ENCODE measurements at places on chromosomes 2 and 18.

- DNase-seq, result no peak
These were observed 38.0 kb upstream of the YWHAQ start for GRCh38 chr2:9668687-9669345.

DNA sequence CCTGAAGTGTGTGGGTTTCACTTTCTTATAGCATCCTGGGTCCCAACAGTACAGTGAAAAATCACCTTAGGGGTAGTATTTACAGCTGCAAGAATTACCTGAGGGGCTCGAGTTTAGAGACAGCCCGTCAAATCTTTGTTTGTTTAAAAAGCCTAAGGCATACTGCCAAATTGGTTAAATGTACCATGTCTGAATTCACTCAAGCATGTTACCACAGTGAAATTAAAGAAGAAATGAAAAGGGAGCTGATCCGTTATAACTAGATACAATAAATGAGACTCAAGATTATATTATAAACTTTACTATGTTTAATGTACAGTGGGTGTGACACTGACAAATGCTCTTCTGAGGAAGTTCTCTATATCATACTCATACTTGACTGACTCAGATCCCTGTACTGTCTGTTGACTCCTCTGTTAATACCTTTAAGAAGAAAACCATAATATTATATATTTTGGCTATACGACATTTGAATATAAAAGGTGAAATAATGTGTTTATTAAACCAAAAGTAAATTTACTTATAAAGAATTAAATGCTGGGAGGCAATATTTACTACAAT is 107.3 kb downstream of the TMEFF2 start:
- DNase-seq, result no peak

DNA sequence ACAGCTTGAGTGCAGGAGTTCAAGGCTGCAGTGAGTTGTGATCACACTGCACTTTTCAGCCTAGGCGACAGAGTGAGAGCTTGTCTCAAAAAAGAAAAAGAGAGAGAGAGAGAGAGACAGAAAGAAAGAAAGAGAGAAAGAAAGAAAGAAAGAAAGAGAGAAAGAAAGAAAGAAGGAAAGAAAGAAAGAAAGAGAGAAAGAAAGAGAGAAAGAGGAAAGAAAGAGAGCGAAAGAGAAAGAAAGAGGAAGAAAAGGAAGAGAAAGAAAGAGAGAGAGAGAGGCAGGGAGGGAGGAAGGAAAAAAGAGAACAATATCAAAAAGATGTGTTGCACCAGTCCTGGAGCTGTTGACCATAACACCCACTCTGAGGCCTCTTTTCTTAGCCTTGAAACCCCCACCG is 89.8 kb upstream of the MBOAT2 start:
- DNase-seq, result no peak

DNA sequence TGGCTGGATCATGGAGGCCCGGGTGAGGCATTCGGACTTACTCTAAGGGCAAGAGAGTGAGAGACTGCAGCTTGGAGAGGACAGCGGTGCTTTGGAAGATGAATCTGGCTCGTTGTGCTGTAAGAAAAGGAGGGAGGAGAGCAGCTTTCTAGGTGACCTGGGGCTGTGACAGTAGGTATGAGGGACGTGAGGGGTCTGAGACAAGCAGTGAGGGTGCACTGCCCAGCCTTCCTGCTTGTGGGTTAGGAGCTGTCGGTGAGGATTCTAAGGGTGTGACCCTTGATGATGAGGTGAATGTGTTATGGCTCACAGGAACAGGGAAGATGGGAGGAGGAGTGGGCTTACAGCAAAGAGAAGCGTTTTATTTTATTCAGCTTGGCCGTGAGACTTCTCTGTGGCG is 27.1 kb upstream of the RHOB start:
- DNase-seq, result no peak

- peak; percentile 31 for DNase-seq
These were observed 401.4 kb downstream of the NBAS start for GRCh38 chr2:15159751-15160177.

DNA sequence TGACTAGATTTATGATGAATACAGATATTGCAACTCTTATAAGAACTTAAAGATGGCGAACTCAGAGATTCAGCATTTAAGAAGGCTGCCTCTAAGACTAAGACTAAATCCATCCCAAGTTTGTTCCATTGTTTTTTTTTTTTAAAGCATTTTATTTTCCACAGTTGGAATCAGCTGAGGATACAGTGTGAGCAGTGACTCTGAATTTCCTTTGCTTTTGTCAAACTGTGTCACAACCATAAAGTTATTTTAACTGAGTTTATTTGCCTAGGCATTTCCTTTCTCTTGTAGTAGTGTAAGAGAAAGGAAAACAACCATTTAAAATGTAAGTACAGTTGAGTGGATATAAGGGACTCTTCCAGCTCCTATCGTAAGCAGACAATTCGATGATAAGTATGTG is 63.9 kb downstream of the ZEB2 start:
- no peak for DNase-seq

DNA sequence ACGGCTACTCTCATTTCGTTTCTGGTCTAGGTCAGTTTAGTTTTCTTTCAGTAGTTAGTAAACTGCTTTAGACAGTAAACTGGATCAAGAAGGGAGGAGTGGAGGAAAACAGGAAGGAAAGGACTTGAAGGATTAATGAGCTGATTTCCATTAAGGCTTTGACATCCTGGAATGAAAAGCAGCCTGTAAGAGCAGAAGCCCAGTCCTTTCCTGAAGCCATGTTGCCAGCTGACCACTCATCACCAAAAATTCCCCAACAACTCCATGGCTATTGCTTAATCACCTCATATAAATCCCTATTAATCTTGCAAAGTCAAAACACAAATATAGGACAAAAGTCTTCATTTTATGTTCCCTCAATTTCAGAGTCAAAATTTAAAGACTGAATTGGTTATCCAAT is 113.7 kb upstream of the ZFP36L2 start:
- no peak for DNase-seq

- peak; percentile 19 for DNase-seq
These were observed 126.3 kb downstream of the HDAC4 start for GRCh38 chr2:239274391-239275043.

DNA sequence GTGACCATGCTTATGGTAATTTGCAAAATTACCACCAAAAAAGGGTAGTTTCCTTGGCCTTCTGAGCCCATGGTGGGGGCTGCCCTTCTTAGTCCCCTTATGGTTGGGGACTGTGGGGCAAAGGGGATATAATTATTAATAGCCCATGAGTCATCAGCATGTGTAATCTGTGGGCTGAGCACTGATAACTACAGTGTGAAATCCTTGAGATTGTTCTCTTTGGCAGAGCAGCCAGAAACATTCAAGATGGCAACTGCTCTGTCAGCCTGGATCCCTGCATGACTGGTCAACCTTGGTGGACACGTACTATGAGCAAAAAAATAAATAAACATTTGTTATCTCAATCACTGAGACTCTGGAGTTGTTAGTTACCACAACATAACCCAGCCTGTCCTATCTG is 61.3 kb downstream of the MGAT4A start:
- no peak for DNase-seq

- DNase-seq, result no peak
These were observed 299.0 kb downstream of the FBXO15 start for GRCh38 chr18:73848656-73849055.

GRCh38 chr18:6650127-6650507 is 79.4 kb upstream of the ARHGAP28 start:
- DNase-seq, result no peak

DNA sequence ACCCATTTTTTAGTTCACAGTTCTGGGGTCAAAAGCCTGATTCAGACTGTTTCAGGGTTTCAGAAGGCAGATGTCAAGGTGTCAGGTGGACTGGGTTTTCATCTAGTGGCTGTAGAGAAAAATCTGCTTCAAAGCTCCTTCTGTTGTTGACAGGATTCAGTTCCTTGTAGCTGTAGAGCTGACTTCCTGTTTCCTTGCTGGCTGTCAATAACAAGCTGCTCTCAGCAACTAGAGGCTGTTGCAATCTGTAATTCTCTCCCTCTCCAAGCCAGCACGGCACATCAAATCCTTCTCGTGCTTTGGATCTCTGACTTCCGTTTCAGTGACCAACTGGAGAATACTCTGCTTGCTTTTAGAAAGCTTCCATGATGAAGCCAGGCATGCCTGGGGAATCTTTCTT is 179.4 kb downstream of the DOK6 start:
- no peak for DNase-seq

- no peak for DNase-seq
These were observed 33.8 kb downstream of the HS6ST1 start for GRCh38 chr2:128284841-128285240.

- no peak for DNase-seq
These were observed 245.7 kb downstream of the LOXHD1 start for GRCh38 chr18:46411191-46411828.

DNA sequence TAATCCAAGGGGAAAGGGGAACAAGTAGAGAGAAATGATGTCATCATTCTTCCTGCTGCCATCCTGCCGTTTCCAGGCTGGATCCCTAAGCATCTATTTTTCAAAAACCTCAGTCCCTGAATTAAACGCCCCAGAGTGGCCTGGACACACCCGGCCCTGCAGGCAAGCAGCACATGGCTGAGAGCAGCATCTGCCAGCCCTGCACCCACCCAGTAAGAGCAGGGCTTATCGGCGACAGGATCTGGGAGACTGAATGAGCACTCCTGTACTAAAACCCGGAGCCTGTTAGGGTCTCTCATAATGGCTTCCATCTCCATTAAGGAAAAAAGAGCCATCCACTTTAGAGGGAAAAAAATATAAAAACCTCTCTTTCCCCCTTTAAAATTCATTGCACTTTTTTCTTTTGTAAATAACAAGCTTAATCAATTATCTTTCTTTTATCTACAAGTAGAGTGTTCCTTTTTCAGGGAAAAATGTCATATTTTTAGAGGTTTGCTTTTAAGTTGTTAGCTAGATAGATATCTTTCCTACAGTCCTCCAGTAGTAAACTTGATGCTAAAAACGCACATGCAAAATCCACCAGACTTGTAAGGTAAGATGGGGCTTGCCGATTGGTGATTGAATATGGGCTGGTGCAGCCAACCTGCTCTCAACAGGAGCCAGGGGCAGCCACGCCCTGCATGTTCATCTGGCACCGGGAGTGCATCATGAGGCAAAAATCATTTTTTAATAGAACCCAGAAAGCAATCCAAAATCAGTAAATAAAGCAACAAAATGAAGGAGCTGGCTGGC is 457.8 kb downstream of the EIPR1 start:
- no peak for DNase-seq

GRCh38 chr18:74388227-74388626 is 68.9 kb downstream of the DIPK1C start:
- DNase-seq, result no peak

DNA sequence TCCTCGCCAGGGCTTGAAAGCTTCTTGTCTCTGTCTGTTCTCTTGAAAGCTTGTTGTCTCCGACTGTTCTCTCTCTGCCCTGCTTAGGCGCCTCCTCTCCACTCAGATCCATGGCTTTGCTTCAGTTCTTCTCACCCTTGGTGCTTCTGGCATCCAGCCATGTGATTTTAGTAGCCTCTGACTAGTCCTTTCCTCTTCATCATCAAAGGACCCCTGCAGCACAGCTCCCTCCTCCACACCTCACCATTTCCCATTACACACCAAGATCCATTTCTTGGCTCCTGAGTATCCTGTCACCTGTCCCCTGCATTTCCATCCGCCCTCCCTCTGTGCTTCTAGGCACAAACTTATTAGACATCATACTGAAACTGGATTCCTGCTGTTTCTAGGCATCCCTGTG is 59.4 kb downstream of the ZNF236 start:
- DNase-seq, result no peak

GRCh38 chr18:4358618-4359017 is 96.5 kb downstream of the DLGAP1 start:
- DNase-seq, result no peak

DNA sequence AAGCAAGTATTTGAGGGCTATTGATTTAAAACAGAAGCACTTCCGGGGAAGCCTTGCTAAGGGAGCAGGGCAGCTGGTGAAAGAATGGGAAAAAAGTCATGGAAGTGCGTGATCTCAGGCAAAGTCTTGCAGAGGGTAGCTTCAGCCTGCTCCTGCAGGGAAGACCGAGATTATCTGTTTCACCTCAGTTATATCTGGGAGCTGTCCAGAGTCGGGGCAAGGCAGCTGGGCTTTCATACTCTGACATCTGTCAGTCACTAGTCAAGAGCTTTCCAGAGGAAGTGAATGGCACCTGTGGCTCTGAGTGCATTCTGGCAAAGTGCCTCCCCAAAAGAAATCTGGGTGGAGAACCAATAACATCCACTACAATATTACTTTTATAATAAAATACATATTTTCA is 8.7 kb downstream of the NXPH2 start:
- no peak for DNase-seq

DNA sequence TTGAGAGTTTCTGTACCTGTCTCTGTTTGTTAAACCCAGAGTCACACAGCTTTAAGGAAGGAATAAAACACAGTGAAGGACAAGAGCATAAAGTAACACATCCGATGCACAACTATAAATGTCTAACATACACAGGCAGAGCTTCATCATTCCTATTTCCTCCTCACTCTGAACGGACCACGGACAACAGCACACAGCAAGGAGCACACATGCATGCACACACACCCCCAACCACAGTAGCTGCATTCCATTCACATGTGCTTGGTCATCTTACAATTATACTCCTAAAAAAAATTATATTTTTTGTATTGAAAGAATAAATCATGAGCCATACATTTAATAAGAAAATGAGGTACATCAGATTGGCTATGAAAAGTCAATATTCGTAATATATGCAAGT is 58.3 kb downstream of the ID2 start:
- DNase-seq, result no peak

DNA sequence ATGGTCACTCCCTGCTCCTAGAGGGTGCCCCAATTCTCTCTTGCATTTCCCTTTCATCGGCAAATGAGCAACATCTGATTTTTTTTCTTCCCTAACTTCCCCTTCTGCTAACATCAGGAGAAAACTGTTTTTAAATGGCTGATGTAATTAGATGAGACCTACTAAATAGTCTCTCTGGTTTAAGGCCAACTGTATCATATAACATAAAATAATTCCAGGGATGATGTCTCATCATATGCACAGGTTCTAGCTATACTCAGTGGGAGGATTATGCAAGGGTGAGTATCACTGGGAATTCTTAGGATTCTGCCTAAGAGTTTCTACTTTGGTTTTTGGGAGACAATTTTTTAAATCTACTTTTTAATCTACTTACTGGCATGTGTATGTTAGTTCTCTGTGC is 193.4 kb downstream of the PARD3B start:
- DNase-seq, result no peak

DNA sequence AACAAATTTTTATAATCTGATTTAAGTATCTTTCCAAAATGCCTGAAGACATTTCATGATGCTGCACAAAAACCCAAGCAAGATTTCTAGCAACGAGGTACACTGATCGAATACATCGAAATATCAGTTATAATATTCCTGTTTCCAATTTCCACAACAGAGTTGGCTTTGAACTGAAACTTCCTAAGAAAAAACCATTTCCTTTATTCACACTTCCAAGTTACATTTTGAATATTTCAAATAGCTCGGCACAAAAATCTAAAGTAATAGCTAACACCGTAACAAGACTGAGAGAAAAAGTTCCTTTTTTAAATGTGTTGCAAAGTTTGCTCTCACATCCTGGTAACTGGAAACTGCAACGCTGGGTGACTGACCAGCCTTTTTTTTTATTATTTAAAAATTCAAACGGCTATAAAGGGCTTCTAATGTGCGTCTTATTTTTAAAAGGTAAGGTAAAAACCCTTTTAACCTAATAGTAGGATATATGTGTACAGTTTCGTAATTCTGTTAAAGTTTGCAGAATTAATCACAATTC is 1.7 kb downstream of the HNRNPLL start:
- no peak for DNase-seq
